HFFc6 (cell line): ENCODE measurements at places on chromosomes 2 and 18. TPM values are rescaled to one million over a fixed set of nuclear protein-coding genes. Genes with fewer than 3 reads are reported as not detected.
A peak's percentile ranks its signal among the peaks of the same experiment; 100 is the strongest.

- 0 out of 2 replicates have a peak, but pooled peaks cover 4% of the 10 kb centered on the region for H3K36me3 ChIP-seq
- H3K4me1 ChIP-seq = peaks cover 44% of the 10 kb centered on the region
- DNase-seq = no peak
Measured at GRCh38 chr2:54956111-54956627, 94.1 kb downstream of the RTN4 start.

DNA sequence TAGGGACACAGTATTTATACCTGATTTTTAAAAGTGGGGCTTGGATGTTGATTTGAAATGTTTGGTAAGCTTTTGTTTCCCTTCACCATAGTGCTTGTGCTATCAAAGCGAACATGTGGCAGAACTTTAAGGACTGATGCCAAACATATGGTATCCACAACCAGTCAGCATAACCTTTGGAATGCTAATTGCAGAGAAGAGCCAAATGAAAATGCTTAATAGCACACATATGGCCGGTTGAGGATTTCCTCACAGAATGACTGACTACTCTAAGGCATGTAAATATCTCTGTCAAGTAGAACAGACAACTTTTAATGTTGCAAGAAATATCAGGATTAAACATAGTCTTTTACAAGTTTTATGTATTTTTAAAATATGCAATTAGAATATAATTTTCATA lies 120.9 kb upstream of the COL3A1 start:
- H3K4me1 ChIP-seq = peaks cover 37% of the 10 kb centered on the region
- H3K36me3 ChIP-seq = no peaks in the 10 kb centered on the region
- peak; percentile 85 for DNase-seq
- H3K4me3 ChIP-seq = no peak overlapping the region
- H3K27ac ChIP-seq = peak overlapping the region; percentile 2; the same call in 1 of the 2 replicates
- no peaks in the 10 kb centered on the region for H3K27me3 ChIP-seq

- peaks cover 5% of the 10 kb centered on the region; the same call in 1 of the 2 replicates for H3K27me3 ChIP-seq
- no peaks in the 10 kb centered on the region for H3K4me1 ChIP-seq
- no peak overlapping the region for H3K4me3 ChIP-seq
- DNase-seq = peak; percentile 3
- no peak overlapping the region for H3K27ac ChIP-seq
Measured at GRCh38 chr2:90069290-90069894, 1377.9 kb downstream of the RPIA start.

DNA sequence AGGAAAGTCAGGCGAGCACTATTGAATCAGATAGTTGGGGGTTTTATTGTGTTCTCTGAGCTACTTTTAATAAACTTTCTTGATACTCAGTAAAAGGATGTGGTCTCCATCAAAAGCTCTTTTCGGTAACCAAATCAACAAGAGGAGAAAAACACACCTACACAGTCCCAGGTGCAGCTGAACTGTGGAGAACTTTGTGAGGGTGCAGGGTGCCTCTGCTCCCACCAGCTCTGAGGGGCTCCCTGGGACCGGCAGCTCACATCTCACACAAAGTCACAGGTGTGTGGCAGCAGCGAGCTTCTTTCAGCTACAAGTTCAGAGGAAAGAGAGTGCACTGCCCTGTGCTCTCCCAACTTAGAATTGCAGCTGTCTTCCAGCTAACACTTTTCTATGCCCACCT lies 650.4 kb downstream of the RNF144A start:
- H3K4me3 ChIP-seq = no peak overlapping the region
- H3K27me3 ChIP-seq = no peaks in the 10 kb centered on the region
- no peaks in the 10 kb centered on the region for H3K36me3 ChIP-seq
- no peak for DNase-seq
- no peaks in the 10 kb centered on the region for H3K4me1 ChIP-seq

DNA sequence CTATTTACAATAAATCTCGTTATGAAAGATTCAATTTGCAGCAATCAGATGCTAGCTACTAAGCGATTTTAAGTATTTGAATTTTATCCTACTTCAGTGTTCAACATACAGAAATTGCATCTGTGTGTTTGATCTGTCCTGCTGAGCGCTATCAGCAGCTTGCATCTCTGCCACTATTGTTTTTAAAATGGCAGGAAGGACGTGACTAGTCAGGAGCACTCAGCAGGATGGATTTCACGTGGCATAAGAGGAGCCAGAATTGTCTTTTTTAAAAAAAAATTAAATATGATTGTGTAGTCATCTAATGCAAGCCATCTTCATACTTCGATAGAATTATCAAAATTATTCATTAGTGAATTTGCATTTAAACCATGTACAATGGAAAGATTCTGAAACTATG lies 2.8 kb upstream of the KLHL14 start:
- DNase-seq = no peak
- peaks cover 4% of the 10 kb centered on the region for H3K27me3 ChIP-seq
- no peaks in the 10 kb centered on the region for H3K4me1 ChIP-seq

DNA sequence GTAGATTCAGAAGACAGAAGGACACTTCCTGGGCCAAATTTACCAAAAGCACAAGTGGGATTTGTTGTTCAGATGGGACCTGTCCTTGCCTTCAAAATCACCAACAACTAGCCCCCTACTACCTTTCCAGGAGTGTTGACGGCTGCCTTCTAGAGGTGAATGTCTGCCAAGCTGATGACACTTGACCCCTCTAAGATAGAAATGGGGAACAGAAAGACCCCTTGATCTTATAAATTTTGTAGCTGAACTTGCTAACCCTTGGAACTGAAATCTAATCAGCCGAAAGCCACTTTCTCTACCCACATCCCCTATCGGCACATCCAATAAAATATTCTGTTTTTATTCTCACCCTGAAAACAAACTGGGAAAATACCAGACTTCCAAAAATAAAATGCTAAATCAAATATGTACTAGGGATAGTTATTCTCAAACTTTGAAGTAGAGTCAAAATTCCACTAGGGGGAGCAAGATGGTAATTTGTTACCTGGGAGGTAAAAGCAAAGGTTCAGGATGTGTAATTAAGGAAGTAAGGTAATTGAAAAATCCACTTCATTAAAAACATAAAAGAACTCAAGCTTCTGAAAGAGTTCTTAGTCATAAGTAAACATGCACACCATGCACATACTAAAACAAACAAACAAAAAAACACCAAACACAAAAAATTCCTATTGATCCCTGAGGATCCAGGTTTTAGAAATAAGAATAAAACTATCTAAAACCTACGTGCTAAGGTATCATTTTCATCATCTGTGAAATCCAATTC lies 119.2 kb downstream of the ANKRD44 start:
- peaks cover 10% of the 10 kb centered on the region; the same call in 1 of the 2 replicates for H3K4me1 ChIP-seq
- DNase-seq = peak; percentile 23
- H3K4me3 ChIP-seq = no peak overlapping the region
- H3K36me3 ChIP-seq = no peaks in the 10 kb centered on the region

GRCh38 chr2:75309596-75310463 lies 110.5 kb upstream of the TACR1 start:
- H3K27ac ChIP-seq = peak overlapping the region; percentile 63
- DNase-seq = peak; percentile 59
- H3K36me3 ChIP-seq = 0 out of 2 replicates have a peak, but pooled peaks cover 4% of the 10 kb centered on the region
- peak overlapping the region; percentile 73 for H3K4me3 ChIP-seq
- H3K4me1 ChIP-seq = peaks cover 37% of the 10 kb centered on the region

GRCh38 chr2:159706385-159706980 lies 5.8 kb upstream of the MARCHF7 start:
- no peak overlapping the region for H3K4me3 ChIP-seq
- peak; percentile 16 for DNase-seq
- H3K27me3 ChIP-seq = no peaks in the 10 kb centered on the region
- 0 out of 2 replicates have a peak, but pooled peaks cover 3% of the 10 kb centered on the region for H3K36me3 ChIP-seq
- peaks cover 29% of the 10 kb centered on the region for H3K4me1 ChIP-seq
- H3K27ac ChIP-seq = no peak overlapping the region

DNA sequence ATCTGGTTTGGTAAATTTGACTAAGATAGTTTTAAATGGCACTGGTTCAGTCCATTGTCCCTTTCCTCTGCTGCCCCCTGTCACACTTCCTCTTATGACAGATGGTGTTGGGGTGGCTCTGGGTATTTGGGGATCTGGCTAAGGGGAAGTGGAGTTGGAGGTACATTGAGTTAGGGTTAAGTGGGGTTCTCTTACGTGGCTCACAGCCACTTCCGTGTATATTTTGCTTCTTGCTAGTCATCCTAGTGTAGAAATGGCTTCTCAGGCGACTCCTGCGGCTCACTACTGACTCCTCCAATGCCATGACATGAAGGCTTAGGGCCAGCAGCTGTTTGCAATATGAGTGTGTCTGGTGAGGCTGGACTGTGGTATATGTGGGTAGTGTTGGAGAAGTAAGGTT lies 187.0 kb downstream of the HAUS1 start:
- no peaks in the 10 kb centered on the region for H3K36me3 ChIP-seq
- H3K27me3 ChIP-seq = peaks cover 10% of the 10 kb centered on the region
- no peak for DNase-seq

DNA sequence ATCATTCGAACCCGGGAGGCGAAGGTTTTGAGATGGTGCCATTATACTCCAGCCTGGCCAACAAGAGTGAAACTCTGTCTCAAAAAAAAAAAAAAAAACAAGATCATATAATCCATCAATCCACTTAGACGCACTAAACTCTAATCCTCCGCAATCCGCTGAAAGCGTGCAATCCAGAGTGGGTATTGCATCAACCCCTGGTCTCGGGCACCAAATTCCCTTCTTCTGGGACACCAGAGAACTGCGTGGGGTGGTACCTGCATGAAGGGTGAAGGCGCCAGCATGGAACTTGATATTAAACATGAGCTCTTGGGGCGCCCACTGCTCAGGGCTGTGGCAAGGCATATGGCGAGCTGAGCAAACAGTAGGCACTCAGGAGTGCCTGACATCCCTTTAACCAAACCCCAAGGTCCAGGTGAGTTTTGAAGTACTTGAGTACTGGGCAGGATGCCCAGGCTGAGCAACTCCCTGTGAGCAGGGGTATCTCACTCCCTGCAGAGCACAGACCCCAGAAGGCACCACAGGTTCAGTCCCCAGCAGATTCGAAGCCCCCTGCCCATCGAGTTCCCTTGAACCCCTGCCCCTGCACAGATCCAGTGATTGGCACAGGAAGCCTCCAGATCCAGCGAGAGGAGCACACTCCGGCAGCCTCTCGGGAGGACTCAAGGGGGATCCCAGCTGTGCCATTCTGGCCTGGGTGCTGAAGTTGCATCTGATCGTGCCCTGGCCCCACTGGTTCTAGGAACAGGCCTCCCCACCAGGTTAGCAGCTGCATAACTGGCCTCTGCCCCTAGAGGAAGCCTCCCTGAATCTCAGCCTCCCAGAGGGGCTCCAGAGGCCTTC lies 8.0 kb downstream of the ALPI start:
- DNase-seq = no peak

GRCh38 chr2:229658004-229658403 lies 56.4 kb downstream of the DNER start:
- H3K4me1 ChIP-seq = no peaks in the 10 kb centered on the region; the same call in 1 of the 2 replicates
- H3K36me3 ChIP-seq = no peaks in the 10 kb centered on the region
- H3K27ac ChIP-seq = no peak overlapping the region
- no peak overlapping the region for H3K4me3 ChIP-seq

DNA sequence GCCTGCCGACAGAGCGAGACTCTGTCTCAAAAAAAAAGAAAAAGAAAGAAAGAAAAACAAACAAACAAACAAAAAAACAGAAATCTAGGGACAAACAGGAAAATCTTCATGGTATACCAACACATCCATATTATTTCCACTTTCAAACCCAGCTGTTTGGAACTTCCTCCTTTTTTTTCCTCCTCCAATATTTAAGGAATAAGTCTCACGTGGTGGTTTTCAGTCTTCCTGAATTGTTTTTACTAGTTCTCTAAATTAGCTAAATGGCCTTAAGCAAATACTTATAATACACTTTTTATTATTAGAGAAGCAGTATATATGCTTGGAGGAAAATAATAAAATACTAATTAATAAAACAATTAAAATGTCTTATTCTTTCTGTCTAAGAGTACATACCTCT lies 48.7 kb upstream of the GLS start:
- H3K4me3 ChIP-seq = no peak overlapping the region
- DNase-seq = no peak
- 0 out of 2 replicates have a peak, but pooled peaks cover 6% of the 10 kb centered on the region for H3K36me3 ChIP-seq
- peaks cover 32% of the 10 kb centered on the region for H3K4me1 ChIP-seq
- no peak overlapping the region for H3K27ac ChIP-seq
- H3K27me3 ChIP-seq = no peaks in the 10 kb centered on the region

- no peak overlapping the region for H3K4me3 ChIP-seq
- no peaks in the 10 kb centered on the region for H3K36me3 ChIP-seq
- H3K27ac ChIP-seq = no peak overlapping the region
- peaks cover 7% of the 10 kb centered on the region; the same call in 1 of the 2 replicates for H3K4me1 ChIP-seq
- DNase-seq = no peak
- no peaks in the 10 kb centered on the region; the same call in 1 of the 2 replicates for H3K27me3 ChIP-seq
Measured at GRCh38 chr18:29712785-29713184, 1329.8 kb downstream of the DSC3 start.

DNA sequence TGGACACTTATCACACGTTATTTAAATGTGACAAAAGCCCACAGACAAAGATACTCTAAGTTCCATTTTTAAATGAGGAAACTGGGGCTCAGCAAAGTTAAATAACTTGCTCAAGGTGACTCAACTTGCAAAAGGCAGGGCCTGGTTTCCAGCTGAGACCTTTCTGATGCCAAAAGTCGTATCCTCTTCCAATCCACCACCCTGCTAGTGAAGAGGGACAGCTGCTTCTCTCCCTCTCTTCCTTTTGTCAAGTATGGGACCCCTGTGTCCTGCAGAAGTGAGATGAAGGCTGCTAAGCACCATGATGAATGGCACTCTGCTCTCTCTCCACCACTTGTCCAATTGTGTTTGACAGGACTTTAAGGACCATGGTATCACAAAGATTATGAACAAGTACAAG lies 140.9 kb downstream of the DYM start:
- H3K4me3 ChIP-seq = no peak overlapping the region
- H3K27me3 ChIP-seq = no peaks in the 10 kb centered on the region
- no peak for DNase-seq
- H3K27ac ChIP-seq = no peak overlapping the region; the same call in 1 of the 2 replicates

DNA sequence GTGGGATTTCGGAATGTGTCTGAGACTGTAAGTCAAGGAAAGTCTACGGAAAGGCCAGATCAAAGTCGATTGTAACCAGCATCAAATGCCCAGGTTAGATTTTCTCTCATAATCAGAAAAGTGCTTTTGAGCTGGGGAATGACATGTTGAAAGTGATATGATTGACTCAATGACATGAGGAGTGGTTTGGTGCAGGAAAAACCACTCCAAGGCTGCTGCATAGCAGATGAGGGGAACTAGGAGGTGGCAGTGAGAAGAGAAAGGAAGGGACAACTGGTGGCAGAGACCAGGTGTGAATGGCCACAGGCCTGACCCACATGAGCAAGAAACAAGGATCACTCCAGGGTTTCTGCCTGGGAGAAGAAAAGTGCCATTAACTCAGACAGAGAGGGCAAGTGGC lies 822 bp downstream of the SLC35F6 start:
- H3K4me3 ChIP-seq = peak overlapping the region; percentile 89
- H3K4me1 ChIP-seq = peaks cover 27% of the 10 kb centered on the region
- H3K27me3 ChIP-seq = peaks cover 1% of the 10 kb centered on the region; the same call in 1 of the 2 replicates
- no peak for DNase-seq
- peak overlapping the region; percentile 79 for H3K27ac ChIP-seq

RNU2-63P gene
- total RNA-seq = 17.0 and 24.5 TPM in 2 replicates

AQP4 gene
- total RNA-seq = not detected in 3 replicates

BMP10 gene
- total RNA-seq = not detected in 3 replicates

SCYGR6 gene
- total RNA-seq = not detected in 3 replicates

ZSWIM2 gene
- not detected in 3 replicates for total RNA-seq

DPP4 gene
- total RNA-seq = 30.7 and 43.9 TPM in 2 replicates

BBS5 gene
- 5.9 to 7.0 TPM (median 6.1 TPM) in 3 replicates for total RNA-seq

ARHGAP25 gene
- not detected in 3 replicates for total RNA-seq

ALPP gene
- not detected in 3 replicates for total RNA-seq

EVX2 gene
- not detected in 3 replicates for total RNA-seq

TEKT4 gene
- not detected in 3 replicates for total RNA-seq
